Lung microvascular endothelial cell (primary cell): ENCODE measurements at places on chromosomes 3 and 15. TPM values are rescaled to one million over a fixed set of nuclear protein-coding genes. Genes with fewer than 3 reads are reported as not detected.

GRCh38 chr3:127237835-127238234 lies 44.9 kb downstream of the PRR23E start:
- no peak for DNase-seq

- peak; percentile 59 for DNase-seq
Measured at GRCh38 chr3:107208100-107208499, 169.1 kb upstream of the CCDC54 start.

DNA sequence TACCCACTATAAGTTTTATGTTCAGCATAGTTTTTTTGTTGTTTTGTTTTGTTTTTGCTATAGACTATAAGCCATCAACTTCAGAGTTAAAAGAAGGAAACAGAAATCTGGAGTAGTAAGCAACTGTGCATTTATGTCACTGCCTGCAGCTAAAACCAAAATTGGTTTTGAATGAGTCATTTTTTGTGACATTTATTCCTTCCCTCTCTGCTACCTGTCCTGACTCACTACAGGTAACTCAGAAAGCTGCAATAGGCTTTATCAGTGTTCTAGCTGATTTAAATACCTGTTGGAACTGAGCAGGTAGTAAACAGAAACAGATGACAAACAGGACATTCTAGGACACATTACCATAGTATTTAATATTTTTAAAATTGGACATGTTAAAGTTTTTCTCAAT lies 393.3 kb upstream of the WNT5A start:
- DNase-seq, result no peak

GRCh38 chr3:4885316-4885715 lies 93.9 kb upstream of the BHLHE40 start:
- no peak for DNase-seq

GRCh38 chr3:114928989-114929640 lies 218.0 kb downstream of the ZBTB20 start:
- no peak for DNase-seq

- no peak for DNase-seq
Measured at GRCh38 chr15:27401471-27401870, 430.5 kb downstream of the GABRG3 start.

DNA sequence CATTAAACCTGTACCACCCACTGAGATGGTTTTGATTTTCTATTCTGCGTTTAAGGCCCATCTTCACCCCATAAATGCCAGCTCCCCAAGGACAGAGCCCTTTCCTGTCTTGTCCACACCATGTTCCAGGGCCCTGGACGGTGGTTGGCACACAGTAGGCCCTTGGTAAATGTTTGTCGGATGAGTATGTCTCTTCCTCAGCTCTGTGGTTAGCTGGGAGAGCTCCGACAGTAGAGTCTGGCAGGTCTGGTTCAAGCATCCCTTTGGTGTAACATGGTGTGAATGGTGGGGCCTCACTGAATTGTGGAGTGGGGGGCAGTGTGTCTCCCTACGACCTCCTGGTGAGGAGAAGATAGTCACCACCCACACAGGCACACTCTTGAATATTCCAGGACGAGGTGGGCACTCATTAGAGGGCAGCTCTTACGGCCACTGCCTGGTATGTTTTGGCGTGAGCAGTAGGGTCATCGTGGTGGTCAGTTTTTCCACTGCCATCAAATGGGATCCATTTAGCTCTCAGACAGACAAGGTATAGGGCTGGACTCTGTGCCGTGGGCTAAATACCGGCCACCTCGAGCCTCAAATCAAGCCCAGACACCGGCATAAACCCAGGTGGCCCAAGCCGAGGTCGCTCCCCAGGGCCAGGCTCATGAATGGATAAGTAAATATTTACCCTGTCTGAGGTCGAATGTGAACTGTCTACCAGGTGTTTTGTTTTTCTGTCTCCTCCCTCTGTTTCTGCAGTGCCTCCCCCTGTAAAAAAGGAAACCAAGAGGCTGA lies 61.3 kb downstream of the SMAD3 start:
- DNase-seq, result no peak

- no peak for DNase-seq
Measured at GRCh38 chr3:126274735-126275619, 82.2 kb downstream of the KLF15 start.

DNA sequence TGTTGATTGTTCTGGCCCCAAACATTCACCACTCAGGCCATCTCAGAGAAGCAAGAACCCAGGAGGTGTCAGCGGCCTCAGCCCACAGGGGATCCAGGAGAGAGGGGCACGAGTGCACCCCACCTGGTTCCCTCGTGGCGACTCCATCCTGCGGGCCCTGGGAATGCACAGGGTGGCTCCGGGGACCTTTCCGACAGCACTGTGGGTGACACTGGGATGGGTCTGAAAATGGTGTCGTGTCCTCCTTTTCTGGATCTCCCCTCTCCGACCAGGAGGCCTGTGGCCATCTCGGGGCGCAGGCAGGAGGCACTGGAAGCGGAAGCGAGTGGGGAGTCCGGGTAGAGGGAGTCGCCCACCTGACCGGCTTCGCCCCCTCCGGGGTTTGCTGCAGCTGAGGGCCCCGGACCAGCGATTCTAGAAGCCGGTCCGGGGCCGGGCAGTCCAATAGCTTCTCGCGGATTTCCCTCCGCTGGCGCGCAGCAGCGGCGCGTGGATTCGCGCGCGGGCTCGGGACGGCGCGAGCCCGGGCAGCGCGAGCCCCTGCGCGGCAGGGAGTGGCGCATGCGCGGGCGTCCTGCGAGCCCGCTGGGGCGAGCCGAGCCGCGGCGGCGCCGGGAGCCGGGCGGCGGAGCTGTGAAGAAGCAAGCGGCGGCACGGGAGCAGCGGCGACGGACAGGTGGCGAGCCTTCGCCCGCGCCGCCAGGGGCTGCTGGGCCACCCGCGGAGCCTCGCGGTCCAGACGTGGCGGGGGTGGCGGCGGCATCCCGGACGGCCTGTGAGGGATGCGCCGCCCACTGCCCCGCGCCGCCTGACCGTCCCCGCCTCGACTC lies at the start of gene DOCK3:
Gene DOCK3, plus strand, starts transcription at position 579 of the 830 bp plus-strand sequence. CDS start 337 bp downstream, outside the sequence.
- DNase-seq, result peak; percentile 67

- no peak for DNase-seq
Measured at GRCh38 chr3:18376682-18377081, 48.5 kb downstream of the SATB1 start.

DNA sequence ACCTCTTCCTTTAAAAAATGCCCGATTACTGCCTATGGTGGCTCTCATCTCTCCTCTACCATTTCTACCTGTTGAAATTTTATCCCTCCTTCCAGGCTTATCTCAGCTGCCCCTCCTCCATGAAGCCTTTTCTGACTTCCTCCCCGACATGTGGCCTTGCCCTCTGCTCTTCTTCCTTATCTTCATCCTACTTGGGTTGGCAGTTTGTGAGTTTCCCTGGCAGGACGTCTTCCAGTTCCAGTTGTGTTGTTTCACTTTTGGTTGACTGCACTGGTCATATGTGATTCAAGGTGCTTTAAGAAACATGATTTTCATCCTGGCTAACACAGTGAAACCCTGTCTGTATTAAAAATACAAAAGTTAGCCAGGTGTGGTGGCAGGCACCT lies 4.4 kb downstream of the DLL4 start:
- no peak for DNase-seq

GRCh38 chr3:43964640-43965039 lies 273.9 kb downstream of the ABHD5 start:
- no peak for DNase-seq

DNA sequence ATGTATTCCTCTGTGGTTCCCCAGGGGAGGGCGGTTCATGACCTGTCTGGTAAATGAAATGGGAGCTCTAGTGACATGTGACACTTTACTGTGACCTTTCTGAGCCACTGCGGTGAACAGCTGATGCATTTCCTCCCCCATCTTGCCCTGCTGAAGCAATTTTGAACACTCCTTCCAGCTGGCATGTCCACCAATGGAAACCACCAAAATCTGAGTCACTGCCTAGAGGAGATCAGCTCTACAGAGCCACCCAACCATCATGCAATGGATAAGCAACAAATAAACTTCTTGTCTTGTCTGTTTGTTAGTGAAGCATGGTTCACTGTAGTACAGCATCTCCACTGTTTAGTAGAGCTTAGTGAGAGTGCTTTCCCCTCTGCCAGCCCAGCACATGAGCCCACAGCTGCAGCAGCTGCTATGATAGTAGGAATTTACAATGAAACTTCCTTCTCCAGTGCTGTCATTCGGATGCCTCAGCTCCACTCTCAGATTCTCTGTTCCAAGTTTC lies 479.4 kb downstream of the NTRK3 start:
- DNase-seq, result no peak

GRCh38 chr3:13879102-13879945 lies 547 bp downstream of the WNT7A start:
- DNase-seq, result no peak

- DNase-seq, result peak; percentile 32
Measured at GRCh38 chr3:33791477-33792166, 6.8 kb upstream of the PDCD6IP start.

- no peak for DNase-seq
Measured at GRCh38 chr3:102159810-102160451, 274.9 kb upstream of the ZPLD1 start.

DNA sequence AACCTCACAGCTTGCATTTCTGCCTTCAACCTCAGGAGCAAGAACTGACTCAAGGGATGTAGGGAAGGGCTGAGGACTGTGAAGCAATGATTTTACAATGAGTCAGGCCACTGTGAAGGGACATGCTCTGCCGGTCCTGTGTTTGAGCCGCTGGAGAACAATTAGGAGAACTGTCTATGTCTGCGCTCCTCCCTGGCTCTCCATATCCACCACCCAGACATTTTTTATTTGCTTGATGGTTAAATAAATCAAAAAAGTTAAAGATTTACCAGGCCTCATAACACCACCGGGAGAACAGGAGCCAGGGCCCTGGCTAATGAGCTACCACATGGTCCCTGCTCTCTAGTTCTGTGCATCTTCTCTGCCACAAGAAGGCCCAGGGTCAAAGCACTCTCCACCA lies 29.6 kb downstream of the SEC61A1 start:
- DNase-seq, result no peak

DNA sequence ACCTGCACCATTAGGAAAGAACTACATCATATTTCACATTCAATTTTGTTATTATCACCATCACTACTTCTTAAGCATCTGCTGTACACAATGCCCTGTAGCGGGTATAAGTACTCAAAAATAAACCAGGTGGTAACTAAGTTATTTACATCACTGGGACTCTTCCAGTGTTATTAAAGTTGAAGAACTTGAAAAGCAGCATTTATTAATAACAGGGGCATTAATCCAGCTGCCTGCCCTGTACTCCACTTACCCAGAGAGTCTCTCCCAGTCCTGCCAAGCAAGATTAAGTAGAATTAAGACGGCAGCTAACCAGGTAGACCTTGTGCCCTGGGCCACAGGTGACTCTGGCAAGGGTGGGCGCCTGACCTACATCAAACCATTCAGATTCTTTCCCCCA lies 65.2 kb downstream of the FHIT start:
- DNase-seq, result no peak

DNA sequence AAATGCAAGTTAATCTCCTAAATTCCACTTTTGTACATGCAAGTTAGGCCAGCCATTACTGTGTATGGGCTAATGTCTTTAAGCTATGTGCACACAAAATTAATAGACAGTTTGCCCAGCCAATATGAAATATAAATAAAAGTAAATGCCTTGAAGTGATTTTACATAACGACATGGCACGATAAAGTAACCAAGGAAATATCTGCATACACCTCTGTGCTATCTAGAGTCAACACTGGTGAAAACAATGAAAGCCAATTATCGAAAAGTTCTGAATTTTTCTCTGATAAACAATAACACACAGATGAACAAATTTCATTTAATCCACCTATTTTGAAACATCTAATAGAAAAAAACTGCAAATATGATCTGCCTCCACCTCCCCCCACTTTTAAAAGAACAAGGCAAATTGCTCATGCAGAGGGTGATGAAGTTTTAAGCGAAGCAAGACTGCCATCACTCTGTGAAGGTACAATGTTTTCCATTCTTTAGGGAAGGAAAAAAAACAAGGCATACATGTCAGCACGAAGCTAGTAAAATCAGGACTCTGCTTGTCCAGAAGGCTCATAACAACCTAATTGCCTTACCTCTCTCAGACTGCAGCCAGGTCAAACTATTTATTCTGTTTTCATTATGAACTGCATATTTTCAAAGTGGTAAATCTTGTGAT lies 317.7 kb downstream of the MECOM start:
- DNase-seq, result peak; percentile 17

DNA sequence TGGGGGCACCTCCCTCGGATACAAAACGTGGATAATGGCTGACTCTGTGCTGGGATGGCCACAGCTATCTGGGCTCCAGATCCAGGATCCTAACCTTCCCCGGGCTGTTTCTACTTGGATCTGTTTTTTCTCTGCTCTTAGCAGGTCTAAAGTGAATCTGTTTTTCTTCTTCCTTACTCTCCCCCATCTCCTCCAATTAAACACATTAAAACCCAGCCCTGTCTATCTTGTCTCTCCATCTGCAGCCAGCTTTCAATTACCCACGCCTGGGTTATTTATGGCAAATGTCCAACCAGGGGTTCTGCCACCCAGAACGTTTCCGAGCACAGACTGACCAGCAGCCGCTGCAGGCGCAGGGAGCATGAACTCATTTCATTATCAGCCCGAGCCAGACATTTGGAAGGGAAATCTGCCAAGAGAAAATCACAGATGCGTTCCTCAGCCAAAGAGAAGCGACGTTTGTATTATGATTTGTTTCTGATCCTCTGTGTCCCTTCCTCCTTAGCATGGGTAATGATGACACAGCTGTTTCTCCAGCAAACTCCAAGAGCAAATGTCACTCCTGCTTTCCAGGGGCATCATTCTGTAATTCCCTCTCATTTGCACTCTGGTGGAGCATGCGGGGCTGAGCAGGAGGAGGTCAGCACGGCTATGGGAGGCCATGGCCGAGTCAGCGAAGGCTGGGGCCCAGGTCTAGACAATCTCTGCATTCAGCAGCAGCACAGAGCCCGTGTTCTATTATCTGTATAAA lies 42.0 kb downstream of the UMPS start:
- peak; percentile 97 for DNase-seq

GRCh38 chr15:89034305-89034704 lies 54.0 kb upstream of the ABHD2 start:
- peak; percentile 51 for DNase-seq

GRCh38 chr3:157405457-157405856 lies 31.2 kb upstream of the PTX3 start:
- peak; percentile 60 for DNase-seq

The OXTR gene
- 1.7 and 2.8 TPM in 2 replicates for total RNA-seq

The C2CD4B gene
- total RNA-seq, result 20.0 and 45.6 TPM in 2 replicates

The LMOD3 gene
- not detected in 2 replicates for total RNA-seq

The KCNMB3 gene
- total RNA-seq, result 1.3 and 2.6 TPM in 2 replicates

The NANOGP8 gene
- total RNA-seq, result not detected in 2 replicates

The SCG3 gene
- under 0.01 and 0.22 TPM in 2 replicates for total RNA-seq

The GPR27 gene
- not detected in 2 replicates for total RNA-seq

The IP6K2 gene
- total RNA-seq, result 29.0 and 39.3 TPM in 2 replicates

The VEPH1 gene
- total RNA-seq, result 9.5 and 20.9 TPM in 2 replicates

The CCR9 gene
- not detected in 2 replicates for total RNA-seq

The COL7A1 gene
- total RNA-seq, result under 0.01 and 0.22 TPM in 2 replicates
